ENCODE measurements at places on chromosomes 4 and X.

DNA sequence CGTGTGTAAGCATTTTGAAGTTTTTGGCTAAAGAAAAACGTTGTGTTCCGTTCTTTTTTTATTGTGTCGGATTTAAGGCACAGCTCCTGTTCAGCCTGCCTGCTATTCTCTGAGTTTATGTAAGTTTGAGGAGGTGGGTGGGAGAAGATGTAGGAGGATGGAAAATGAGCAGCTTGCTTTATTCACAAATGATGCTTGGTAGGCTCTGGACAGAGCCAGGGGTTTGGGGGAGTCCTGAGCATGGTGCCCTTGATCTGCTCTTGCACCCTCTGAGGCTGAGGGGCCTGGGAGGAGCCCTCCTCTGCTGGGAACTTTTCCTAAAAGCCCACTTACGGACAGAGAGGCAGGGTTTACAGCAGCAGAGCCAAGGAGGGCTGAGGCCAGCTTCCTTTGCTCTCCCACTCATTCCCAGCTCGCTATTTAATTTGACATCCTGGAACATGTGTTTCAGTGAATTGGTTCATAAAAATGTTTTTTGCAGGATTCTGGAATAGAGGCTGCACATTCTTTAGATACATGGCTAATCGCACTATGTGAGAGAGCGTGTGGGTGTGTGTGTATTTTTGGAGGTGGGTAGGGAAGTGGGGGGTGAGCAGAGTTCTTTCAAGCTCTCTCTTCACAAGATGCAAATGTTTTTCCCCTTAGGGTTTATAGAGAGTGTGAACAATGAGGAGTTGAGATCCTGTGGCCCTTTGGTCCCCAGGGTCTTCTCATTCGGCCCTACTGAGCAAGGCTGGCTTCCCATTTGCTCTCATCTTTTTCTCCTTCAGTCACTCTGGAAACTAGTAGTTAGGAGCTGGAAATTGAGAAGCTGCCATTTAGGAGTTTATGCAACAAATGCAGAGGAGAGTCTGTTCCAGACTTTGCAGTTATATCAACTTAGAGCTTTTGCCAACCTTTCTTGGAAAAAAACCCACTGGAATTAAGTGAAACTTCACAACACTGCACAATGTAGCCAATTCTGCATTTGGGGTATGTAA, 32.1 kb downstream of the TMEM131L start:
- no peak for DNase-seq

DNA sequence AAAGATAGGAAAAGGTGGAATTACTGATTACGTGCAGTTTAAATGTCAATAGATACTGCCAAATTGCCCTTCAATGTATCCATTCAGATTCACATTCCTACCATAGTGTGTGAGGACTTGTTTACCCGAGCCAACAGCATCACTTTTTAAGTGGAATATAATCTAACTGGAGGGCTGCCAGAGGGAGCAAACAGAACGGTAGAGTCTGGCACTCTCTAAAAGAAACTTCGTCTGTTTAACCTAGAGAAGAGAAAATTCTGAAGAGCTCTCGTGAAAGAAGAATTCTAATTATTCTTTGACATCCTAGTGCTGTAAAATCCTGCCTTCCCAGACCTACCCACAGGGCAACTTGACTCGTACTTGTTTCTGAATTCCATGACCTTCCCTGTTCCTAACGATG, 23.2 kb downstream of the SMIM43 start:
- no peak for DNase-seq

DNA sequence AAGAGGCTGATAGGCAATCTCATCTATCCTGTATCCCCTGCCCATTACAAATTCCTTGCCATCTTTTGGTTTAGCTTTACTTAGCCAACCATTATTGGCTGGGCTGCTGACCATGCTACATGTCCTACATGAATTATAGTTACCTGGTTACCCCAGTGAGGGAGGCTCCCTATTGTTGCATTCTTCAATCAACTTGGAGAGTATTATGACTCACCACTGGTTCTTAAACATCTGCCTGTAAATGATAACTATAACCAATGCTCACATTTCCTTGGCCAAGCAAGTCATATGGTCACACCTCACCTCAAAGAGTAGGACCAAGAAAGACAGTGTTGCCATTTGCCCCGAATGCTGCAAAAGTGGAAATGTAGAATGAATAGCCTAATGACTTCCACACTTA, 297.6 kb downstream of the IL15 start:
- DNase-seq = no peak

- no peak for DNase-seq
These were observed 84.9 kb downstream of the DMD start for GRCh38 chrX:33126469-33126868.

GRCh38 chr4:142413485-142413884, 432.6 kb downstream of the INPP4B start:
- no peak for DNase-seq

- no peak for DNase-seq
These were observed 120.5 kb downstream of the ENPP6 start for GRCh38 chr4:184097241-184097605.

- DNase-seq = no peak
These were observed 6.3 kb downstream of the RUFY3 start for GRCh38 chr4:70728091-70728490.

DNA sequence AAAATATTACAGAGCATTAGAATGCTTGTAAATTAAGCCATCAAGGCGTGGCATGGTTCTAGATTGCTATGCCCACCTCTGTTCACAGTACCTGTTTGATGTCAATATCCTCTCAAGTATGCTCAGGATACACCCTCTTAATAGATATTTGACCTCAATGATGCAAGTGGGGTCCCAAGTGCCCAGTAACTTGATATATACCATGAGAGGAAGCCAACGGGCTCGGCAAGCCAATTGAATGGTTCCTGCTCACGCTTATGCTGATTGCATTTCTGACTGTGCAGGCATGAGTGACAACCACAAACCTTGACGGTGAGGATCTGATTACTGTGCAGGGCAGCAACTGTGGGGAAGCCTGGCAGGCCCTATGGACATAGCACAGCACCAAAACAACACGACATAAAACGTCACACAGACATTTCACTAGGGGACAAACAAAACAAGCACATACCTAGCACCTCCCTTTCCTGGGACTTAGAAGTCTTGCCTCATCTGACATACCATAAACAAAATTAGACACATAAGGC, 179.1 kb upstream of the ETNPPL start:
- no peak for DNase-seq

DNA sequence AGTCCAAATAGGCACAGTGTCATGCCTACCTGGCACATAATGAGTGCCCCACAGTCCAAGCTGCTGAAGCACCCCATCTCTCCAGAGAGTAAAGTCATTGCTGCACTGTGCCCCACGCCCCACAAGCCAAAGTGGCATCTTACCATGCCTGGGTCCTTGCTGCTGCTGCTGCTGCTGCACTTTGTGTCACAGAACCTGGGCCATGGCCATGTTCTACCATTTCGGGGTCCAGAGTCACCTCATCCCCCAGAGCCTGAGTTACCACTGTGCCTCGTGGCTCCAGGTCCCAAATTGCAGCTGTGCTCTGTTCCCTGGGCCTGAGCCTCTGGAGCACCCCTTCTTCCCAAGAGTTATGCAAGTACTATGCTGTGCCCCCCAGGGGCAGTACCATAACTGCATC, 40.5 kb downstream of the SLC10A7 start:
- no peak for DNase-seq
